MV-4-11 (cell line): ENCODE measurements at places on chromosomes 16 and 17.

GRCh38 chr16:50198802-50199403 lies 45.8 kb downstream of the TENT4B start:
- peak; percentile 42 for DNase-seq

- DNase-seq, result peak; percentile 52
Measured at GRCh38 chr17:3796110-3796821, 4.7 kb downstream of the ITGAE start.

- DNase-seq, result no peak
Measured at GRCh38 chr16:86714166-86714565, 135.8 kb downstream of the FOXL1 start.

- DNase-seq, result no peak
Measured at GRCh38 chr16:79959226-79959625, 358.7 kb upstream of the MAF start.

- no peak for DNase-seq
Measured at GRCh38 chr16:78200023-78200389, 100.6 kb downstream of the WWOX start.

DNA sequence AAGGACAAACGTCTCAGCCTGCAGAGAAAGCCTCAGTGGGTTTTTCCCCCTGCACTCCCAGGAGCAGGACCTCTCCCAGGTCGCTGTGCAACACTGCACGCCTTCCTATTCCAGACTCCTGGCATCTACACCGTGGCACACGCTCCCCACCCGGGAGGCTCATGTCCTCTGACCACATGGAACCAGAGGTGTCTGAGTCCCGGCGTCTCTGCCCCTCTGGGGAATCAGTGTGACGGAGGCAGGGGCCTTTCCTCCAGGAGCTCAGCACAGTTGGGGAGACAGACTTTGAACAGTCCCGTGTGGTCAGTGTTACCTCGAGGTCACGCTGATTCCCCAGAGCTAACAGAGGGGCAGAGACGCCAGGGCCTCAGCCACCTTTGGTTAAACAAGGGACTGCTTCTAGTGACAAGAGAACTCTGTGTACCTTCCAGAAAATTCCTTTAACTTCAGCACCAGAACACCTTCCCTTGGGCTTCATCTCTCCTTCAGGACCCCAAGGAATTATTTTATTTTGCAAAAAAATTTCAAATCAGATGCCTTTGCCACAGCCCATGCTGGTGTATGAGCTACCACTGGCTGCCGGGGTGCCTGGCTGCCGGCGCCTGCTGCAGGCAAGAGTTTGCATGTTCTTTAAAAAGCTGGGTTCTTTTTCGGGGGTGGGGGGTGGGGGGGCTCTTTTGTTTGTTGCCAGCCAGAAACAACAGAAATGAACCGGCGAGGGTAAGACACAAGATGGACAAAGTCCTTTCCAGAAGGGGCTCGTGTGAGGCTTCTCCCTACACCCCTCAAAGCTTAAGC lies 6.6 kb downstream of the CANT1 start:
- no peak for DNase-seq
